Mesothelial cell of epicardium (in vitro differentiated cells): ENCODE measurements at places on chromosomes 3 and 15. TPM values are rescaled to one million over a fixed set of nuclear protein-coding genes. Genes with fewer than 3 reads are reported as not detected.

CYP19A1 gene
- not detected in 3 replicates for total RNA-seq

RASGRP1 gene
- 3.7 to 4.8 TPM (median 4.4 TPM) in 3 replicates for total RNA-seq

DNA sequence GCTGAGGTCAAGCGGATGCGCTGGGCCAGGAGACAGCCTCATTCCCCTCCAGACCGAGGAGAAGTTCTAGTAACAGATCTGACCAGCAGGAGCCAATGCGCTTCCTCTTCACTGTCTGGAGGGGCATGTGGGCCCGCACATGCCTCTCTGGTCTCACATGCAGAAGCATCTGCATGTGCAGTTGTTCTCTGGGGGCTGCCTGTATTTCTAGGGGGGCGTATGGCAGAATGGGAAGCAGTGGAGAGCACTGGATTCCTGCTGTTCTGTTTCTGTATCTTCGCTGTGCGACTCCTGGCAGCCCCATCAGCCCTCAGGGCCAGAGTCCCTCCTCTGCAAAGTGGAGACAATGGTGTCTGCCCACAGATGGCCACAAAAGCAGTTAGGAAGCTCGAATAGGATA, 170.4 kb upstream of the IQSEC1 start:
- H3K27ac ChIP-seq = no peak overlapping the region
- H3K4me3 ChIP-seq = no peak overlapping the region
- H3K4me1 ChIP-seq = no peaks in the 10 kb centered on the region
- peaks cover 6% of the 10 kb centered on the region for H3K27me3 ChIP-seq
- no peak for DNase-seq

- H3K36me3 ChIP-seq = peaks cover 11% of the 10 kb centered on the region
- no peaks in the 10 kb centered on the region for H3K27me3 ChIP-seq
- no peak overlapping the region for H3K27ac ChIP-seq
- DNase-seq = no peak
- H3K4me3 ChIP-seq = no peak overlapping the region
- H3K4me1 ChIP-seq = peaks cover 9% of the 10 kb centered on the region
Measured at GRCh38 chr3:37535526-37536432, 325.9 kb upstream of the CTDSPL start.

- peak overlapping the region; percentile 97 for H3K27ac ChIP-seq
- no peaks in the 10 kb centered on the region for H3K36me3 ChIP-seq
- DNase-seq = no peak
- H3K4me3 ChIP-seq = no peak overlapping the region
Measured at GRCh38 chr15:29924750-29925149, 102.5 kb upstream of the TJP1 start.

GRCh38 chr3:170467571-170468147, 49.0 kb downstream of the CLDN11 start:
- no peak overlapping the region for H3K4me3 ChIP-seq
- peaks cover 87% of the 10 kb centered on the region for H3K4me1 ChIP-seq
- peak overlapping the region; percentile 71 for H3K27ac ChIP-seq
- H3K36me3 ChIP-seq = no peaks in the 10 kb centered on the region
- DNase-seq = no peak
- no peaks in the 10 kb centered on the region for H3K27me3 ChIP-seq
